NCI-H748 treated with DMSO at 0.1 percent for 48 hours (cell line): ENCODE measurements at places on chromosomes 16 and 17.

GRCh38 chr16:680967-681745 is 946 bp downstream of the STUB1 start:
- no peak for DNase-seq

DNA sequence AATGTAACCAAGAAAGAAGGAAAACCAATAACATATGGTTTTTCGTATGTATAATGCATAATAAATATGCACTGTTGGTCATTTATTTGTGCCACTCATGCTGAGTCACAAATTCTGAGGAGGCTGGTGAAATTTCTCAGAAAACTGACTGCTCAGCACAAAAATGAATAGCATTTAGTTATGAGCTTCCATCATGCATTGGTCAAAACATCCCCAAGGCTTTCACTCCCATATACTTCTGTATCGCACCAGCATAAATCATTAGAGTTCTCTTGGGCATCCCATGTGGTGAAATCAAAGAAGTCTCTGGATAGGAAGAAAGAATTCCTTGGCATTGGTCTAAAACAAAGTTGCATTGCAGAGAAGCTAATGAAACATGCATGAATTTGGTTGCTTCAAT is 785.6 kb upstream of the CDH8 start:
- DNase-seq: no peak

- no peak for DNase-seq
Measured at GRCh38 chr17:12637015-12637414, 28.7 kb upstream of the MYOCD start.

- no peak for DNase-seq
Measured at GRCh38 chr16:15950161-15950854, 892 bp downstream of the ABCC1 start.

DNA sequence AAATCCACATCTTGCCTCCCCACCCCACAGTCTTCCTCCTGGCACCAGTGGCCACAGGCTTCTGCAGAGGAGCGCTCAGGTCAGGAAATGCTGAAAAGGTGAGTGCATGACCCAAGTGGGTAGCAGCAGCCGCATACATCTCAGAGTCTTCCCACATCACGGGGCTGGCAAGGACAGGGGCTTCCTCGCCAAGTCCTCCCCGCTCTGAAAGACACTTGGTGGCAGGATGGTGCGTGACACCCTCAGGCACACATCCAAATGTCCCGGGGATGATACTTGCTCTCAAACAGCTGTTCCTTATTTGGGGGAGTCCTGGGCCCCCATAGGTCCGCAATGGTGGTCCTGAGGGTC is 8.8 kb upstream of the SLC16A5 start:
- no peak for DNase-seq

- DNase-seq: no peak
Measured at GRCh38 chr17:33686171-33686570, 393.1 kb upstream of the ASIC2 start.

- no peak for DNase-seq
Measured at GRCh38 chr16:89722392-89723278, 1.3 kb downstream of the ZNF276 start.

GRCh38 chr17:48045316-48046001 is 2.7 kb upstream of the NFE2L1 start:
- DNase-seq: no peak

GRCh38 chr17:80473701-80474100 is 2.7 kb downstream of the NPTX1 start:
- DNase-seq: no peak

DNA sequence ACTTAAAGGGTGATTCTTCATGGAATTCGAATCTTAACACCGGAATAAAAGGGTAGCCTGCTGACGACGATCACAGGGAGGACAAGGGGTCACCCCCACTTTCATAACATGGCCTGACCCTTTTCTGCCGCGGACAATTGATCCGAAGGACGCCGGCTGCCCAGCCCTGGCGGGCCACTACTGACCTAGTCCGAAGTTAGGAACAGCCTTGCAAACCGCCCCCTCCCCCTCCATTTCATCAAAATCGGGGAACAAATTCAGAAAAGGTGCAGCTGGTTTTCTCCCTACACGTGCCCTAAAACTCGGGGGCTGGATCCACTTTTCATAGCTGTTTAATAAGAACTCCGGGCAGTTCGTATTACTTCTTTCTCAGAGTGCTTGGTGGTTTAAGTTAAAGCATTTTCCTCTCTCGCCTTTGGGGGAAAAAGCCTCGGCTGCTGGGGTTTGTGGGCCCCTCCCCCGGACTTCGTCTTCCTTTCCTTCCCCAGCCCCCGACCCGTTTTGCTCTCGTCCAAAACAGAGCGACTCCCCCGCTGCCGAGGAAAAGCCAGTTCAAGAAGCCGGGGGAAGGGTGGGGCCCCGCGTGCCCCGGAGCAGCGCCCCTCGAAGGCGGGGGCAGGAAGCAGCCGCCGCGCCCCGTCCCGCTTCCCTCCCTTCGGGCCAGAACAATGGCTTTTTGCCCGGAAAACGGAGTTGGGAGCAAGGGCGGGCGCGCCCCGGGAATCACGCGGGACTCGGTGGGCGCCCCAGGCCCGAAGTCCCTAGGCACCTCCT is 641 bp upstream of the CBX2 start:
- DNase-seq: peak; percentile 27

DNA sequence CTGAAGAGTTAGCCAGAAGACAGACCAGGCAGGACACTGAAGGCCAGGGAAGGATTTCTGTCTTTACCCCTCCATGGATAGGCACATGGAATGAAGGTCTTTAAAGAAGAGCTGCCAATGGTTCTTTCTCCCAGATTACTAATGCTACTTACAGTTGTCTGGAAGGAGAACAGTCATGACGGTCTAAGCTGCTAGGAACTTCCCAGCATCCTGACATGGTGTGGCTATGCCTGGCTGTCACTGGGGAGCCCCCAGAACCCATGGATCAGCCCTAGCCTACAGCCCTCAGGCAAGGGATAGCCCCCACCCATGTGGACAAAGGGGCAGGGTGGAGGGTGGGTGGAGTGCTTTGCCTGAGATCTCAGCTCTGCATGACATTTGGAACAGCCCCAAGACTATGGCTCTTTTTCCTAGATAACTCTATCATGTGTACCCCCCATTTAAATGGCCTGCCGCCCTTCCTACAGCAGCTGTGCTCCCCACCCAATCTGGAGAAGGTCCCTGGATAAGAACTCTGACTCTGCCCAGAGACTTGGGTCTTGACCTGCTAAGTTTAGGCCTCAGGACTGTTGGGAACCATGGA is 9.2 kb upstream of the KAT7 start:
- DNase-seq: no peak

DNA sequence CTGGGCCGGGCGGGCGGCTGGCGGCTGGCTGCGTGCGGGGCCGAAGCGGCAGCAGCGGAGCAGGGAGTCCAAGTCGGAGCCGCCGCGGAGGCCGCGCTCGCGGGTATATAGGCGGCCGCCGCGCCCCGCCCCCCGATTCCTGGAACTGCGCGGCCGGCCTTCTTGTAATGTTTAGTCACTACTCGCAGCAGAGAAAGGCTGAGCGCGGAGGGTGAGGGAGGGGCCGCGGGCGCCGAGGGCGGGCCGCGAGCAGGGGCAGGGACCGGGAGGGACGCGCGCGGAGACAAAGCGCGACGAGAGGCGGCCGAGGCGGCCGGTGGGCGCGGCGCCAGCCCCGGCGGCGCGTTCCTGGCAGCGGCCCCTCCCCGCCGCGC is at the start of gene SOCS3:
Gene SOCS3 (minus strand): TSS at position 81 of the 374 bp plus-strand sequence. CDS start 982 bp downstream, outside the sequence.
- peak; percentile 66 for DNase-seq

GRCh38 chr17:9576521-9577372 is at the start of gene CFAP52:
Gene CFAP52, plus strand, starts transcription at chr17:9576642. Its CDS starts 54 bp downstream, at chr17:9576696.
- peak; percentile 78 for DNase-seq

DNA sequence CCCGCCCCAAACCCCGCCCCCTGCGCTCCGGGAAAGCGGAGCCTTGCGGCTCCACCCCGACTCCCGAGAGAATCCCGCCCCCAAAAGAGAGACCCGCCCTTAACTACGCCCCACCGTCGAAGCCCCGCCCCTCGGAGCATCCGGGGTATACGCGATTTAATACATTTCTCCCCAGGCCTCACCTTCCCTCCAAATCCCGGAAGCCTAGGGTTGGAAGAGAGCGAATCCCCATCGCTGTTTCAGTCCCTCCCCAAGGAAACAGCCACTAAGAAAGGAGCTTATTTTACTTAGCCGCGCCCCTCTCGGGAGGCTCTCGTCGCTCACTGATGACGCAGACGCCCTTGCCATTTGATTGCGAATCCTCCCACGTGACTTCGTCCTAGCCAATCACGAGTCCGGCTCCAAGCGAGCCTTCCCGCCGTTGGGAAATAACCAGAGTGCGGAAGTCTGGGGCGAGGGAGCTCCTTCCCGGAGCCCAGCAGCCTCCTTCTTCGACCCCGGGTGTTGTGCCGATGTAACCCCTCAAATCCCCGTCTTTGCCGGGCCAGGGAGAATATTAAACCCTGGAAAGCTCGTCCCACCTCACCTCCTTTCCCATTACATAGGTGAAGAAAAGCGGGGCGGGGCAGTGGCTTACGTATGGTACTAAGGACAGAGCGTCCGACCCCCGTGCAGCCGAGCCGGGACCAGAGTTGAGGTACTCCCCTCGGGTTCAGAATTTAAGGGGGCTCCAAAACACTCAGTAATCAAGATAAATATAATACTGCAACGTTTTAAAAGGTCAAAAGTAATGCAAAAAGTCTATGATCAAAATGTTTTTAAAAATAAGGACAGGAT is 461 bp upstream of the FDXR start:
- DNase-seq: peak; percentile 94

- DNase-seq: no peak
Measured at GRCh38 chr17:43680461-43680860, 18.7 kb upstream of the MEOX1 start.

- no peak for DNase-seq
Measured at GRCh38 chr16:55051571-55052347, 121.1 kb downstream of the IRX5 start.

GRCh38 chr17:83073389-83074063 is 5.9 kb upstream of the METRNL start:
- DNase-seq: no peak

DNA sequence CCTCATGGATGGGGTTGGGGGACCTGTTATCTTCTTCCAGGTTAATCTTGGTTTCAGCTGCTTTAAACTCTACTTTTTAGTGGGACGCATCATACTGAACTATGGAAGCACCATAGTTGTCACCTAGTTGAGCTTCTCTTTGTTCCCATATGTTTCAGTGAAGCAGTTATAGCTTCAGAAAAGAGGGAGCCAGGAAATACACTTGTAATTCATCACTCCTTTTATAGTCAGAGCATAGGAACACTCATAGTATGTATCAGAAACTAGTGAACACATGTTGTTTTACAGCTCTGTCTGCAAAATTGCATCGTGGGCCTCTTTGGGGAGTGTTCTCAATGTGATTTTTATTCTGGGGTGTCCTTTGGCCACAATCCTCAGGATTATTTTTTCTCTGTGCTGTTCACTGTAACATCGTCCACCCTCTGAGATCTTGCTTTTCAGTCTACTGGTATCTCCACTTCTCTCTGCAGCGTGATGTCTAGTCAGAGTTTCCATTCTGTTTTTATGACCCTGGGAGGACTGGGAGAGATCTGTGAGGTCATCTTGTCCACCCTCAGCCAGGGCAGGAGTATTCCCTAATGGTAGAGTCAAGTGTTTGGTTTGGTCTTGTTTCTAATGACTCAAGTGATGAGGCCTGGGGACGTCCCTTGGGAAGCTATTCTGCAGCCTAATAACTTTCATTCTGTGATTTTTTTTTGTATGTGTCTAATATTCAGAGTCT is 585.4 kb downstream of the WWOX start:
- no peak for DNase-seq

- DNase-seq: no peak
Measured at GRCh38 chr16:65274566-65274965, 152.7 kb upstream of the CDH11 start.

GRCh38 chr16:15810411-15810810 is 46.4 kb downstream of the MYH11 start:
- DNase-seq: no peak

GRCh38 chr17:12421077-12421476 is 244.6 kb upstream of the MYOCD start:
- DNase-seq: no peak

- DNase-seq: no peak
Measured at GRCh38 chr17:73639322-73639721, 4.9 kb downstream of the SDK2 start.

DNA sequence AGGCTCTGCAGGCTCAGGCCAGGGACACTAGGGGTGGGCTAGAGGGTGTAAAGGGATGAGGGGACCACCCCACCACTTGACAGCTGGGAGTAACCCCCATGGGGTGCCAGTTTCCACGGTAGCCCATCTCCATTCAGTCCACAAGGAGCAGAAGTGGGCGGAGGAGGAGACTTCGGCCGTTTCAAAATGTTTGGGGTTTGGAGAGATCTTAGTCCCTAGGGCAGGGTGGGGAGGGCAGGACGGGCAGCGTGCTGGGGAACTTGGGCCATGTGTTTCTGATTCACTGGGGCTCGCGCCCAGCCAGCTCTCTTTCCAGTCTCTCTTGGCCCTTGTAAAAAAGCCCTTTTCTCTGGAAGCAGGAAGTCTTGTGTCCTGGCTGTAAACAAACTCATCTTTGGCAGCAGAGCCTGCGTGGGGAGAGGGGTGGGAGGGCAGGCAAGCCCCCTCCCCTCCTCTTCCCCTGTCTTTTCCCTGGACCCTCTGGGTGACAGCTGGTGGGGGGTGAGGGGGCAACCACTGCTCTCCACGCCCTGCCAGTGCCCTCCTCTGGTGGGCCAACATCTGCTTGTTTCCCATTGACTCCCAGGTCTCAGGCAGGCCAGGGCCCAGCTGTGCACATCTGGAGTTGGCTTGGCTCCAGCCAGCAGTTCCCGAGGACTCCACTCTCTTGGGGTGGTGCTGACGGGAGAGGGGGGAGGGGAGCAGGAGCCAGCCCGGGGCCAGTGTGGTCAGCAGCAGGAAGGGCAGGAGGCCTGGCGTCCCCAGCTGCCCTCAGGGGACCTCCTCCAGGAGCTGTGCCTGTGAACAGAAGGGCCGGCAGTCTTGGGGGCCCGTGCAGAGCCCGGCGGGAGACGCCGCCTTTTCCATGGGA is 8.1 kb downstream of the CYGB start:
- DNase-seq: no peak

- peak; percentile 69 for DNase-seq
Measured at GRCh38 chr17:41665566-41666236, 23.0 kb upstream of the EIF1 start.

- no peak for DNase-seq
Measured at GRCh38 chr17:606508-607250, 108.0 kb downstream of the VPS53 start.

GRCh38 chr16:25040543-25040942 is 25.4 kb upstream of the ARHGAP17 start:
- DNase-seq: no peak

DNA sequence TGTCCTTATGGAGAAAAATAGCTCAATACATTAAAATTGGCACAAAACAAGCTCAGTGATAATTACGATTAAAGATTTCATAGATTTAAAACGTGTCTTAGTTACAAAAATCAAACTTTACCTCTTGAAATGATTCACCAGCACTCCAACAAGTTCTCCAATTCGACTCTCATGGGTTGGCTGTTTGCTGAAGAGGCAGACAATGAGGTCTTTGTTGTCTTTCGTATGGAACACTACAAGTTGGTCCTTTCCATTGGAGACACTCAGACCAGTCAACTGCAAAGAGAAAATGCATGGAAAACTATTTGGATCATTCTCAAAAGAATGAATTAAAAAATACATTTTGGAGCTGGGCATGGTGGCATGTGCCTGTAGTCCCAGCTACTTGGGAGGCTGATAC is 118.2 kb downstream of the CDK5R1 start:
- no peak for DNase-seq
